ENCODE measurements at places on chromosomes 5 and 9.

- DNase-seq, result no peak
Measured at GRCh38 chr5:53063176-53063575, 46.4 kb downstream of the MOCS2 start.

GRCh38 chr9:25964239-25964638, 286.0 kb upstream of the TUSC1 start:
- DNase-seq, result no peak

DNA sequence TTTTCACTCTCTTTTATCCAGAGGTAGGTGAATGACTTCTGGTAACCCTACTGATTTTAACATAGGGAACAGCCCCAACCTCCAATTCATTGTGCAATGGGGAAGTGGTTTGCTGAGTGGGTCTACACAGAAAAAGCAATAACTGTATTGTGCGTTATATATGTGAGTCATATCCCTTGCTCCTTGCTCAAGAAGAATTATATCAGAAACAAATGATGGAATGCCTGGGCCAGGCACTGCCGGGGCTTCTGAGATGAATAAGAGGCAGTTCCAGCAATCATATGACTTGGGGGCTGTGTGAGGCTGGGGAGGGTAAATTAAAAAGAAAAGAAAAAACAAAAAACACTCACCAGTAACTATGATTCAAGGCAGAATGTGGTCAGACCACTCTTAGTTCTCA, 79.2 kb upstream of the ABCA1 start:
- no peak for DNase-seq

DNA sequence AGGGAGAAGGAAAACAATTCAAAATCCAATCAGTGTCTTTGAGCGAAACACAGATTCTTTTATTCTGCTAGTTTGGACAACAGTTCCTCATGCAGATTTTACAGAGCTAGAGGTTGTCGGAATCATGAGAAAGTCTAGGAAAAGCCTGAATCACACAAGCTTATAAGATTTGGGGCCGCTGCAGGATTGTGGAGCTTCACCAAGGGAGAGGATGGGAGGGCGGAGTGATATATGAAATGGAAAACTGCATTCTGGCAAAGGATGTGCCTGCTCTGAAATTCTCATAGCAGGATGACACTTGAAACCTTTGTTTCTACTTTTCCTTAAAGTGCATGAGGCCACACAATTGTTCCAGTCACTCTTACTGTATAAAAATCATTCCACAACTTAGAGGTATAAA, 134.3 kb downstream of the OR2K2 start:
- no peak for DNase-seq

DNA sequence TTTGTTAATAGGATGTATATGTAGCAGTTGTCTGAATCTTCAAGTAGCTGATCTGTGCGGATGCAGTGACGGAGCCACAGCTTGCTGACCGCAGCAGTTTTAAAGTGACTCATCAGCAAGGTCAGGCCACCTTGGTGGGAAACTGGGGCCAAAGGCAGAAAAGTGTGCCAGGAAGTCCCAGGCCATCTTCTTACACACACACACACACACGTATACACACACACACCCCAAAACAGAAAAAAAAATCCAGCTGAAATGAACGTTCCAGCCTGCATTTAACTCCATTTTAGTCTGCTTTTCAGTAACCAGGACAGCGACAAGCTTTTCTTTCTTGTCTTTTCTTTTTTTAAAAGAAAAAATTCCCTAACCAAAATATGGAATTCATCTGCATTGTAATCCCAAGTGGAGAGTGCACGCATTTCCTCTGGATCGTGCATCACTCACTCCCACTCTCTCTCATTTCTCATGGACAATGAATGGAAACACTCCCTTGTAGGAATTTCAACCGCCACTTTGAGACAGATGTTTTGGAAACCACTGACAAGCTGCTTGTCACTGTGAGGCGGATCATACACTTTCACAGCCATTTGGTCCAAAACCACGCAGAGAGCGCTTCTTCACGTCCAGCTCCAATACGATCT, 103.9 kb downstream of the LHFPL2 start:
- no peak for DNase-seq

DNA sequence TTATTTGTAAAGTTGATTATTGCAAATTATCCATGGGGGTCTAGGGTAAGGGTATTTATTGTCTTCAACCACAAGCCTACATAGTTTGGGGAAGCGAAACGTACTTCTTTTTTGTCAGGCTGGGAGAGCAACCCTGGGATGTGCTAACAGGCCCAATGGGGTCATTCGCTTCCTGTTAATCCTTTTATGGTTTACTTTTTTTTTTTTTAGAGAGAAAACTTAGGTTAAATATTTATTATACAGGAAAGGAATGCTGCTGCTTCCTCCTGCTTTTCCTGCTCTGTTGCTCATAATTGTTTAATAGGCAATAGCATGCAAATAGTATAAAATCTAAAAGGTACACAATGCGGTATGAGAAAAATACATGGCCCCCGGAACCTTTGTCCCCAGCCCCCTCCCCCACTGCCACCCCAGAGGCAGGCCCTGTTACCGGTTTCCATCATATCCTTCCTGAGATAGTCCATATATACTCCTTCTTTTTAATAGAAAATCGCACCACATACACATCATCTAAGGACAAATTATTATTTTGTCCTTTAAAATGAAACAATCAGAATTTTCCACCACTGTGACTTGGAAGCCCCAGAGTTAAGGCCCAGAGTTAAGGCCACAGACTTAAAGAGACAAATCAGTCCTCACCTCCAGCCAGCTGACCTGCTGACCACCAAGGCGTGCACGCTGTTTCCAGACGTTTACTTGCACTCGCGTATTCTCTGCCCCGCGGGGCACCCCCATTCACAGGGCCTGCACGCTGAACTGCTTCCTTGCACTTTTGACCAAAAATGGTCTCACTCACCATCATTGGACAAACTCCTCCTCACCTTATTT, 83.9 kb downstream of the NDFIP1 start:
- no peak for DNase-seq

DNA sequence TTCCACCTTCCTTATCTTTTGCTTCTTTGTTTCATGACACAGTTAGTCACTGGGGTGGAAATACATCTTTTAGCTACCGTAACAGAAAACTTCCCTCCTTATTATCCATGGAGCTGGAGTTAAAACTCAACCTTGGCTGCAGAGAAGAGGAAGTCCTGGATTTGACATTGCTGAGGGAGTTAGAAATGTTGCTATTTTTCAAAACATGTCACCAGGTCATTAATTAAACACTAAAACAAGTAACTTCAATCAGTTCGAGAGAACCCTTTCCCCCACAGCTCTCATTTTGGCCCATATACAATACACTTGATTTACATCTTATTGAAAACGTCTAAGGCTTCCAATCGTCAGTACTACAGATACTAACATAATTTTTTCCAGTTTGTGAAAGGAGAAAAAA, 237.9 kb upstream of the CD180 start:
- DNase-seq, result no peak

DNA sequence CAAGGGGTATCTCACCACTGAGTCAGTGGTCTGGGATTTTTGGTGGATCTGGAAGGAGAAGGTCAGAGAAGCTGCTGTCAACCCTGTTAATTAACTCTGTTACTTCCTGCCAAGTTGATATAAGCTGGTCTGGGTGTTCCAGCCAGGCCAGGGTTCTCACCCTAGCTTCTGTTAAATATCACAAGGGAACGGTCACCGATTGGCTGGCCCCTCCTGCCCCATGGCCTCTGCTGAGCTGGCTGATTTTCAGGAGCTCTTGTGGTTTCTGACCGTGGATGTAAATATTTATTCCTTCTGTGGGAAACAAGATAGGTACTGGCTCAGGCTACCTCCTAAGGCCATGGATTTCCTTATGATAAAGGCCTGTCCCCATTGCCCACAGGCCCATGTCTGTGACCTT, 1.0 kb downstream of the ADAMTS13 start:
- no peak for DNase-seq

DNA sequence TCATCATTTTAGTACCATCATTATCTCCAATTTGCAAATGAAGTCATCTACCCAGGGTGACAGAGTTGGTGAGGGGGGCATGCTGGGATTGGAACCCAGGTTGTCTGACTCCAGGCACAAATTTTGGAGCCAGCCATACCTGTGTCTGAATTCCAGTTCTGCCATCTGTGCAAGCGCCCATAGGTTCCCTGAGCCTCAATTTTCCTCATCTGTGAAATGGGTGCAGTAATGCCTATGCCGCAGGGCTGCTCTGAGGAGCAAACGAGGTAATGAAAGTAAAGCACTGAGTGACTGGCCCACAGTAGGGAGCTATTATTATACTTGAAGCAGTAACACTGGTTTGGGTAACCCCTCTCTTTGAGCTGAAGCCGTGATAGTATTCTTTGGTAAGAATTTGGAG, 49.6 kb downstream of the SH3PXD2B start:
- DNase-seq, result no peak

GRCh38 chr9:70061776-70062175, 18.1 kb downstream of the MAMDC2 start:
- no peak for DNase-seq

- no peak for DNase-seq
Measured at GRCh38 chr5:127471211-127471610, 46.2 kb upstream of the PRRC1 start.

GRCh38 chr5:149671544-149671943, 58.6 kb upstream of the PPARGC1B start:
- no peak for DNase-seq

GRCh38 chr5:5350101-5350500, 72.4 kb upstream of the ICE1 start:
- DNase-seq, result no peak

All from stimulated activated CD4-positive, alpha-beta T cell treated with anti-CD3 and anti-CD28 coated beads, Interleukin-1b, Interleukin-23, amount 100 ng/mL, for 1 hour (primary cell).